ENCODE measurements at places on chromosomes 2 and 18.
A peak's percentile ranks its signal among the peaks of the same experiment; 100 is the strongest.

- DNase-seq = no peak
These were observed 31.3 kb upstream of the LINC00305 start for GRCh38 chr18:64180171-64180570.

DNA sequence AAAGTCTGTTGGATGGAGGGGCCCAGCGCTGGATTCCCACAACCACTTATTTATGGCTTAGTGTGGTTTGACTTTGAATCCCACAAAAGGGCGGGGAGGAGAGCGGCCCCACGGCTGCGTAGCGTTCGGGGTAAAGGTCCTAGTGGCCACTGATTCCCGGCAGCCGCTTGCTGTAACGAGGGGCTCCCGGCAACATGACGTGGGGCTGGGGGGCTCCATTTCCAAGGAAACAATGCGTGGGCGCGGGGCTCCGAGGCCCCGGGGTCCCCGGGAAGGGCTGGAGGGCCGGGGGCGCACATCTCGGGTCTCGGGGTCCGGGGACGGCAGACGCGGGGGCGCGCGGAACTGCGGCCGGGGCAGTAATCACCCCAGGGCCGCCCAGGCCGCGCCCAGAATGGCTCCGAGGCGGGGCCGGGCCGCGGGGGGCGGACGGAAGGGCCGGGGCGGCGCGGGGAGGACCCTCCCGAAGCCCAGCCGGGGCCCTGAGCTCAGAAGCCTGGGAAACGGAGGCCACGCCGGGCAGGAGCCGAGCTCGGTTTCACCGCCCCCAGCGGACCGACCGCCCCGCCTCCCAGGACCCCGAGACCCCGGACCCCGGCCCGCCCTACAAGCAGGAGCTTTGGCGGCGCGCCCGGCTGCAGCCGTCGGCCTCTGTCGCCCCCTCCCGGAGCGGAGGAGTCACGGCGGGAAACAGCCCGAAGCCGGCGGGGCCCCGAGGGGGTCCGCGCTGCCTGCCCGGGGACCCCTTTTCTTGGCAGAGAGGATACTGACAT lies 11.9 kb upstream of the MLPH start:
- DNase-seq = peak; percentile 71

DNA sequence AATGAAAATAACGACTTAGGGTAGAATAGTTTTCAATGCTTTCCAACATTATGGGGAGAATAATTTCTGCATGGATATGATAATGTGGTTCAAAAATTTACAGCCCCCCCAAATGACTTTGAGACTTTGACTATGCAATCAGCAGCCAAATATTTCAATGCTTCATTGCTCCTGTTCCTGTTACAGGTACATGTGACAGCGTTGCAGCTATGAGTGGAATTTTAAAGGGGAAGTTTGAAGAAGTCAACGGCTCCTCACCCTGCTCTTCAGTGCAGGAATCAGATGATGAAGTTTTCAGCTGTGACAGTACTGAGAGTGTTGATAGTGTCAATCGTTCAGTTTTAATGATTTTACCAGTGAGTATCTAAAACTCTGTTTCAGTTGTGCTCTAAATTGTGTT lies 25.1 kb downstream of the CSRNP3 start:
- DNase-seq = no peak

DNA sequence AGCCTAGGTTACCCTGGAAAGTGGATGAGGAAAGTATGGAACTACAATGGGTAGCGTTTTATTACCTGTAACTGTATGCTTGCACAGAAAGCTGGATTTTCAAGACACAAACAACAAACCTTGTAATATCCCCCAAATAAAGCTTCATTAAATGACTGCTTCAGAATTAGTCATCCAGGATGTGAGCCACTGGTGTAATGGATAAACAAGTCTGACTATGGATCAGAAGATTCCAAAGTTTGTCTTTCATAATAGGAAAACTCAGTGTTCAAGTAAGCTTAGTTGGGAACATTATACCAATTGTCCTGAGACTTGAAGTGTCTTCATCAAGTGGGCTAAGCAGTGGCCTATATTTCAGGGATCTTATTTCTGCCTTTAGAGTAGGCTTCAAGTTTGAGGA lies 518.8 kb downstream of the LRP1B start:
- no peak for DNase-seq

DNA sequence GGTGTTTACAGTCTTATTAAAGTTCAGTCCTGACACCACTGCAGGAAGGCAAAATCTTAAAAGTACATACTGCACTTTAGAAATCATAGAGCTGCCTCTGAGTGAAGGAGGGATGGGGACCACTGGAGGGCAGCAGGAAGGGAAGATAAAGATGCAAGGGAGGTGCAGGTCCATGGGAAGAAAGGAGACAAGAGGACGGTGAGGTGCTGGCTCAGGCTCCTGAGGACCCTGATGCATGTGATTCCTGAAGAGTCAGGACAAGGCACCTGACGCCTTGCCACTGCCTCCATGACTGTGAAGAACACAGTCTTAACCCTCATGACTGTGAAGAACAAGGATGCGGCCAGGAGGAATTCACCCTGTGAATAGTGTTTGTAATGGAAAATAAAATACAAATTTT lies 116.2 kb upstream of the NPAS2 start:
- DNase-seq = peak; percentile 4

- DNase-seq = no peak
These were observed 13.0 kb downstream of the TEX44 start for GRCh38 chr2:231605607-231606091.

DNA sequence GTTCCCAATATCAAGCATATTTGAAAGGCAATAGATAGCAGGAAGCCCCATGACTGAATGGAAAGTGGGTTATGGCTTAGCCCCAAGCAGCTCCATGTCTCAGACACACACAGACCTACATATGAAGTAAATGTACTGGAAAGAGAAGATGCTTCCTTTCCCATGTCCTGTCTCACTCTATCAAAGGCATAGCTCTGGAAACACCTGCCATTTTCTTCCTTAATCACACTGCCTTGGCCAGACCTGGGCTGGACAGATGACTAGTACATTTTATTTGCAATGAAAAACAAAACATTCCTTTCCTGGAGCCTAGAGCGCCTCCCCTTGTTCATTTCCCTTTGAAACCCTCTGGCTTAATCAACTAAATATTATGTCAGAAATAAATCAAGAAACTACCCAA lies 160.7 kb downstream of the ANTXR1 start:
- DNase-seq = no peak

DNA sequence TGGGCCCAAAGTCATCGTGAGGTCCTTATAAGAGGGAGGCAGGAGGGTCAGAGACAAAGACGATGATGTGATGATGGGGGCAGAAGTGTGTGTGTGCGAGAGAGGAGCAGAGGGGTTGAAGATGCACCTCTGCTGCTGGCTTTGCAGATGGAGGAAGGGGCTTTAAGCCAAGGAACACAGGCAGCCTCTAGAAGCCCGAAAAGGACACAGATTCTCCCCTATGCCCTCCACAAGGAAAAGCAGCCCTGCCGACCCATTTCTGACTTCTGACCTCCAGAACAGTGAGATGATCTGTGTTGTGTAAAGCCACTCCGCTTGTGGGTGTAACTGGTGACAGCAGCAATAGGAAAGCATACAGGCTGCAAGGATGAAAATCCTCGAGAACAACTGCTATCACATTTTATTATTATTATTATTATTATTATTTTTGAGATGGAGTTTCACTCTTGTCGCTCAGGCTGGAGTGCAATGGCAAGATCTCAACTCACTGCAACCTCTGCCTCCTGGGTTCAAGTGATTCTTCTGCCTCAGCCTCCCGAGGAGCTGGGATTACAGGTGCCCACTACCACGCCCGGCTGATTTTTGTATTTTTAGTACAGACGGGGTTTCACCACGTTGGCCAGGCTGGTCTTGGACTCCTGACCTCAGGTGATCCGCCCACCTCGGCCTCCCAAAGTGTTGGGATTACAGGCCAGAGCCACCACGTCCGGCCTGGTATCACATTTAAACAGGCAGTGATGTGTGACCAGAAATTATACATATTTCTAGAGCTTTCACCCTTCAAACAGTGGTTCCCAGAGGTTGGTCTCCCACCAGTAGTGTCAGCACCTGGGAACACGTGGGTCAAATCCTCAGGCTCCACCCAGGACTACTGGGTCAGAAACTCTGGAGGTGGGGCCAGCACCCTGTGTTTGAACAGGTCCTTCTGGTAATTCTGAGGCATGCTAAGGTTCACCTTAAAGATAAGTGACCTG lies 170.5 kb downstream of the TGIF1 start:
- DNase-seq = no peak
